Esophagus squamous epithelium (tissue), 5 donors: ENCODE measurements at places on chromosomes 5 and 9.

GRCh38 chr5:76234665-76235064, 151.5 kb downstream of the SV2C start:
- no peak for DNase-seq

GRCh38 chr5:51657340-51658240, 274.3 kb downstream of the ISL1 start:
- DNase-seq, result no peak

GRCh38 chr5:87885758-87886157, 382.9 kb downstream of the TMEM161B start:
- no peak for DNase-seq

DNA sequence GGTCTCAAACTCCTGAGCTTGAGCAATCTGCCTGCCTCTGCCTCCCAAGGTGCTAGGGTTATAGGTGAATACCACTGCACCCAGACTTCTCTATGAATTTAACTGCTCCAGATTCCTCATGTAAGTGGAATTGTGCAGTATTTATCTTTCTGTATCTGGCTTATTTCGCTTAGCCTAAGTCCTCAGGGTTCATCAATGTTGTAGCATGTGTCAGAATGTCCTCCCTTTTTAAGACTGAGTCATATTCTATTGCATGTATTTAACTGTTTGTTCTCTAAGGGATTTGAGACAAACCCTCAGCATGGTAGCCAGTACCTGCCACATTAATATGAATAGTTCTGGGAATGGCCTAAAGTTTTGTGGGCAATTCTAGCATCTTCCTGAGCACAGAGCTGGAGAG, 53.9 kb upstream of the TUT7 start:
- DNase-seq, result no peak

- no peak for DNase-seq
These were observed 538.5 kb upstream of the DMAC1 start for GRCh38 chr9:8337834-8338766.

- no peak for DNase-seq
These were observed 67.1 kb upstream of the GOLPH3 start for GRCh38 chr5:32241034-32241783.

DNA sequence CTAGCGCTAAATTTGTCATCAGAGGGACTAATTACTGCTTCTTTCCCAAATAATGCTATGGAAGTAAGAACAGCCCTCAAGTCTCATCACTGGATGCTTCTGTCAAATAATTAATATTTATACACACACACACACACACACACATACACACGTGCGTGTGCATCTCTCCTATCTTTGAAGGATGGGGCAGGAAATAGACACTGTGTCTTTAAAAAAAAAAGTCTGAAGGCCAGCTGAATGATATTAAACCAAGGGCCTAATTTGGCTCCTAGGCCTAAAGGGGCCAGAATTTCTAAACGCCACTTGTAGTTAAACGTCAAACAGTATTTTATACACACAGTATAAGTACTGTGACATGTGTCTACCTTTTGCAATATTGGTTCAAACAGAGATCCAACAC, 3.3 kb downstream of the SLF1 start:
- DNase-seq, result no peak

- no peak for DNase-seq
These were observed 231.5 kb downstream of the MPDZ start for GRCh38 chr9:13047827-13048587.

GRCh38 chr5:1317921-1318565, 23.2 kb upstream of the TERT start:
- DNase-seq, result no peak

DNA sequence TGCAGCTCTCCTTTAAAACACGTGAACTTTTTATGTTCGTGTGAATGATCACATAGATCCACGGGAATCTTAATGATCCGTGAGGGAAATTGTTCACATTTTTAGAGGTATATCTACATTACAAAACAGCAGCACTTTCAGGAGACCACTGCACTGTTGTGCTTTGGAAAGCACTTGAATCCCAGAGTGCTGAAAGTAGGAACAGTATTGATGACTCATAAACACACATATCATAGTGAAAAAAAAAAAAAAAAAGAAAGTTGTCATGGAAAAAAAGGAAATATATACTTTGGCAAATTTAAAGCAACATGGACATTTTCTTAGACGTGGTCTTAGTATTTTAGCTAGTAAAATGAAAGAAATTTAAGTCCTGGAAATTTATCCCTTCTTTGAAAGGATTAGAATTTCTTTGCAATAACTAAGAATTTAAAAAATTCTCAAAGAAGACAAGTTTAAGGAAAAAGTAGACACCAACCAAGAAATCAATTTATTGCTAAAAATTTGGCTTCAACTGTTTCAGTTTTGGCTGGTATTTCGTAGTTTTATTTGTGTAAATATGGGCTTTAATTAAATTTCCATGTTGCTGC, 55.4 kb downstream of the ADGRV1 start:
- DNase-seq, result no peak

GRCh38 chr9:90925581-90926257, 124.1 kb downstream of the SYK start:
- DNase-seq, result no peak

- no peak for DNase-seq
These were observed 542.7 kb downstream of the KIF4B start for GRCh38 chr5:155556222-155556621.

GRCh38 chr5:144103611-144104485, 66.6 kb downstream of the YIPF5 start:
- DNase-seq, result no peak

- no peak for DNase-seq
These were observed 28.4 kb upstream of the PRDM12 start for GRCh38 chr9:130635721-130636647.
